Stimulated activated CD8-positive, alpha-beta memory T cell treated with anti-CD3 and anti-CD28 coated beads, Interleukin-12 subunit alpha, Interleukin-12 subunit beta, amount 100 ng/mL, for 4 hours (primary cell): ENCODE measurements at places on chromosomes 2 and 18.

GRCh38 chr2:64852771-64853241, 136.4 kb upstream of the SLC1A4 start:
- DNase-seq = no peak

DNA sequence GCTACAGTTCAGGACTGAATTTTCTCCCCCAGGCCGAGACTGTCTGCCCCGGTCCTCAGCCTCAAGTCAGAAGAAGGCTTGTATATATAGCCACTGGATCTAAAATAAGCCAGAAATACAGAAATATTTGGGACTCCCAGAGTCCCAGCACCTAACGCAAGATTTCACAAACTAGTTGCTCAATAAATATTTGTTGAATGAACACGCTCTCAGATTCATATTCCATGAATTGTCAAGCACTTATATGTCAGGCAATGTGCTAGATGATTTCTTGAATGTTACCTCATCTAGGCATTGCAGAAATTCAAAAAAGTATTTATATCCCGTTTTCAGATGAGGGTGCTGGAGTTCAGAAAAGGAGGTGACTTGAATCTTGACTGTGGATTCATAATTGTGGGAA, 163.7 kb upstream of the KLHL29 start:
- no peak for DNase-seq

DNA sequence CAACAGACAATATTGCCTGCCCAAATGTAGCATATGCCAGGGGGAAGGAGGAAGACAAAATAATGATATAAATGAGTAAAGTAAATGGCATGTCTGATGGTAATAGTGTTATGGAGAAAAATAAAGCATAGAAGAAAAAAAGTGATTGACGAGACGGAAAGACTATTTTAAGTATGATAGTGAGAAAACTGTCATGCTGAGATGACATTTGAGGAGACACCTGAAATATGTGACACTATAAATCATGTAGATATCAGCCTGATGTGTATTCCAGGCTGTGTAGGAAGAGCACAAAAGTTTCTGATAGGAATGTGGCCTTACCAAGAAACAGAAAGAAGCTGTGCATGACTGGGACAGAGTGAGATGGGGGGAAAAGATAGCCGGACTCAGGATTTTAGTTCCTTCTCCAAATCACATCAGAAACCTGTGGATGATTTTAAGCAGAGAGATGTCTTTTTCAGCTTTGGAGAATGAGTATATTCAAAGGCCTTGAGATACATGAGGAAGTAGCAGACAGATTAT, 387.3 kb upstream of the SYT4 start:
- no peak for DNase-seq

DNA sequence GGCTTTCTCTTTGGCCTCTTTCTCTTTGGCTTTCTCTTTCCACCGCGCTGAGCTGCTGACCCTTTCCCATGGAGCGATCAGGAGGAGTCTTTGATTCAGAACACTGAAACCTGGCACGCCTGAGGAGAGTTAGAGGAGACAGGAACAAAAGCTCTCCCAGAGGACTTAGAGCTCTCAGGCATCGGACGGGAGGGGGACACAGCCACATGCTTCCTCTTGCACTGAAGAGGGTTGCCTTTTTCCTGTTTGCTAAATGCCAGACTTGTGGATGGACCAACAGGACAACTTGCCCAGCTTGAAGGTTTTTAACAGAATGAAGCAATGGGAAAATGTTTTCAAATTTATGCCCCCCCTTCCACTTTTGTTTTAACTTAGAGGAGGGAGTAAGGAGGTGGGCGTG, 3.6 kb upstream of the PTPN18 start:
- DNase-seq = no peak

GRCh38 chr18:58505181-58505580, 123.7 kb downstream of the ALPK2 start:
- no peak for DNase-seq

DNA sequence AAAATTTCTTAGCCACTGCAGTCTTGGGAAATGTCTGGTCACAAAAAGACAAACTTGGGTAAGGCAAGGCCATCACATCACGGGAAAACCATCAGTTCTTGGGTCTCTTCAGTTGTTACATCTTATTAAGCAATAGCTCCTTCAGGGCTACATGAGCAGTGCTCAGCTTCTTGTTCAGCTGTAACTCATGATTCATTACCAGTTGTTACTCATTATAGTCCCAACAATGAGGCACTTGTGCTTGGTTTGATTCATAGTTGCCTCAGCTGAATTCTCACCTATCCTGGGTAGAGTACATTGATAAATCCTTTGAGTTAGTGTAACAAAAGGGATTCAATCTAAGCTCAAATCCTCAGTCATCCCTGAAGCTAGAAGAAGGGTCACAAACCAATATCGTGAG, 102.4 kb upstream of the DCC start:
- DNase-seq = no peak

- no peak for DNase-seq
These were observed 4.6 kb upstream of the RNF181 start for GRCh38 chr2:85590950-85591349.

DNA sequence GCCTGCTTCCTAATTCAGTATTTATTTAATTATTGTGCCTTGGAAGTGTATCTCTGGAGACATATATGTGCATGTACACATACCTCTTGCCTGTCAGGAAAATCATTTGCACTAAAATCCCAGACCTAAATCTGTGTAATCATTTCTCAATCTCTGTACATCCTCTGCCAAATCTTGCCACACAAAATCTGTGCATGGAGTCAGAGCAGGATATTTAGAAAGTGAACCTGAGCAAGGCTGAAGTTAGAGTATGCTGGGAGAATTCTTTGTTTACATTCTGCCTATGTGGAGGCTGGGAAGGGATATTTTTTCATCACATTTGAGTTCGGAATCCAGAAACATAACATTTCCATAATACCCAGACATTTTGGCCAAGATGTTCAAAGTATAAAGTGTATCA, 9.3 kb downstream of the XRCC5 start:
- no peak for DNase-seq
